Muscle of leg (tissue), 16 donors: ENCODE measurements at places on chromosomes 6 and 20. TPM values are rescaled to one million over a fixed set of nuclear protein-coding genes. Genes with fewer than 3 reads are reported as not detected.

DNA sequence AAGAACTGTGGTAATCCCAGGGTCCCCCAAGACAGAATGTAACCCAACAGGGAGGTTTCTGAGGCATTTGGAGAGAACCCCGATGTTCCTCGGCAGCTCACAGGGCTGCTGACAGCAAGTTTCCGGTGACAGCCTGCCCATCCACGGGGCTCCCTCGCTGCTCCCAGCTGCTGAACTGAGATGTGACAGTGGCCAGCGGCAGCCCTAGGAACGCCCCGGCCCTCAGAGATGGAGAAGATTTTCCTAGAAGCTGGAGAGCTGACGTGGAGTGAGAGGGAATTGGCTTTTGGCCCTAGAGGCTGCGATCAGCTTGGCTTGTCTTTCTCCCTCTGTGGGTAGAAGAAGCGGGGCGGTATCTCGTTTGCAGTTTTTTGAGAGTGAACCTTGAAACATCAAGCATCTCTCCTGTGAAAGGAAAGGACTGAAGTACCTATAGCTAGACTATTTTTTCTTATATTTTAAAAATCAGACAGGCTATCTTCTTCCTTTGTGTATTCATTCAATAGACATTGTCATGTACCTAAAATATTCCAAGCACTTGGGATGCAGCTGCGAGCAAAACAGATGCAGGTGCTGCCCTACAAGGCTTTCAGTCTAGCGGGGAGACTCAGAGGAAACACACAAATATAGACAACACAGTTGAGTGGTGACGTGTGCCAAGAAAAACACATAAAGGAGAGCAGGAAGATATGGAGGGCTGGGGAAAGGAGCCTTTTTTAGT is 28.4 kb upstream of the NFATC2 start:
- peak; percentile 94 for DNase-seq

DNA sequence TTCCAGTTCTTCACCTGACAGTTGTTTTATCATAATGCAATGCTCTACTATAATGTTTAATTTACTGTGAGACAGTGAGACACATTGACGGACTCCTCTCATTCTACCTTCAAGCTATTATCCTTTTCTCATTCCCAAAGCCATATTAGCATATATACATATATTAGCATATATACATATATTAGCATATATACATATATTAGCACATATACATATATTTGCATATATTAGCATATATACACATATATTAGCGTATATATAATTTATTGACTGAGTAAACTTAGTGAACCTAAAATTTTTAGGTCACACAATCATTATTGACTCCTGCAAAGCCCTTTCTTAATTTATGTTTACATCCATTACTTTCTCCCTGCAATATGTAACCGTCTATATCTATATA is 555.0 kb upstream of the ADGRB3 start:
- no peak for DNase-seq

DNA sequence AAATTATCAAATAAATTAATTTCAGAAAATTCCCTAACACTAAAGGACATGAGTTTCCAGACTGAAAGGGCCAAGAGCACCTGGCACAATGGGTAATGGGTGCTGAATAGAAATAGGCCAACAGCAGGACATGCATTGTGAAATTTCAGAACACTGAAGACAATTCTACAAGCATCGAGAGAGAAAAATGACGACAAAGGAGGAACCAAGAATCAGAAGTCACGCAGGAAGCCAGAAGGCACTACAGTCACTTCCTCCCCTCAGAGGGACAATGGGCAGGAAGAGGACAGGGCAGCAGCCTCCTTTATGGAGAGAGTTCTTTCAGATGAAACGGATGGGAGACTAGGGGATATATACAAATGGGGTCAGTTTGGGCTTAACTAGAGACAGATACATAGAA is 29.6 kb downstream of the PCNA start:
- DNase-seq: peak; percentile 70

GRCh38 chr20:21682521-21682954 is 22.9 kb upstream of the PAX1 start:
- peak; percentile 77 for DNase-seq

GRCh38 chr6:39515471-39515870 is 193.0 kb upstream of the KCNK16 start:
- DNase-seq: no peak

DNA sequence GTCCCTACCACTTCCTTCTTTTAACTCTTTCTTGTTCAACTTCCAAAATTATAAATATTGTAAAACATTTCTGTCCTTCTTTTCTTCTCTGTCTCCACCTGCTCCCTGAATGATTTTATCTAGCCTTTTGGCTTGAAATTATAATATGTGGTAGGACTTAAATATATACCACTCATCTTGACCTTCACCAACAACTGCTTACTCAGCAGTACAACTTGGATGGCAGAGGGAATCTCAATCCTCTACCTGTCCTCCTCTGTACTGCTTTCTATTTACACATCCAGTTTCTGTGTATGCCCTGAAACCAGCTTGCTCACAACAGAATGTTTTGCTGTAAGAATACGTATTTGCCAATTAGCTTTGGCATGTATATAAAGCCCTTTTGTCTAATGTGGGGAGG is 1392.5 kb downstream of the EPHA7 start:
- DNase-seq: no peak

- peak; percentile 78 for DNase-seq
These were observed 53.3 kb upstream of the EPB41L1 start for GRCh38 chr20:36101192-36101591.

- DNase-seq: no peak
These were observed 635.3 kb downstream of the UTRN start for GRCh38 chr6:144920391-144920961.

GRCh38 chr20:25277051-25277801 is 29.3 kb downstream of the PYGB start:
- no peak for DNase-seq

GRCh38 chr6:90286884-90287488 is 9.7 kb downstream of the BACH2 start:
- no peak for DNase-seq

DNA sequence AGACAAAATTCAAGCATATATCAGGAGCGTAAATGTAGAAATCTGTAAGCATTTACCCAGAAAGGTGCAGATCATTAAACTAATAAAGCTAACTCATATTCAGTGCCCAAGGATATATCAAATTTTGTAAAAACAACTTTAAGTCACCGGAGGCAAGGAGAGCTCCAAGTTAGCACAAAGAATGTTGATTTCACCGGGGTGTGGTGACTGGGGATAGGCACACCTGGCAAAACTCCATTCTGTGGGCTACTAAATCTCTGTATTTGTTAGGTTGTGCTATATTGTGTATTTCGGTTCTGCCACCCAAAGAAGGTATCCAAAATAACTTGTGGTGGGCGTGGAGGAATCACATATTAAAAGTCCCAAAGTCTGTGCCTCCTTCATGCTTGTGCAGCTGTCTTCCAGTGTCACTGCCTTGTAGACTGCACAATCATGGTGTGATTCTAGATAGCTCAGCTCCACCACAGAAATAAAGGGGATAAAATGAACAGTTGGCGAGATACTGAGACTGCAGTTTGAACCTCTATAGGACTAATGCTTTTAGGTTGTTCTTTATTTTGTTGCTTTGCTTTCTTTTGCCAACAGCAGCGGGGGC is 111.6 kb downstream of the GMDS start:
- no peak for DNase-seq

- DNase-seq: peak; percentile 21
These were observed 82.4 kb downstream of the ZNF292 start for GRCh38 chr6:87237804-87238203.

DNA sequence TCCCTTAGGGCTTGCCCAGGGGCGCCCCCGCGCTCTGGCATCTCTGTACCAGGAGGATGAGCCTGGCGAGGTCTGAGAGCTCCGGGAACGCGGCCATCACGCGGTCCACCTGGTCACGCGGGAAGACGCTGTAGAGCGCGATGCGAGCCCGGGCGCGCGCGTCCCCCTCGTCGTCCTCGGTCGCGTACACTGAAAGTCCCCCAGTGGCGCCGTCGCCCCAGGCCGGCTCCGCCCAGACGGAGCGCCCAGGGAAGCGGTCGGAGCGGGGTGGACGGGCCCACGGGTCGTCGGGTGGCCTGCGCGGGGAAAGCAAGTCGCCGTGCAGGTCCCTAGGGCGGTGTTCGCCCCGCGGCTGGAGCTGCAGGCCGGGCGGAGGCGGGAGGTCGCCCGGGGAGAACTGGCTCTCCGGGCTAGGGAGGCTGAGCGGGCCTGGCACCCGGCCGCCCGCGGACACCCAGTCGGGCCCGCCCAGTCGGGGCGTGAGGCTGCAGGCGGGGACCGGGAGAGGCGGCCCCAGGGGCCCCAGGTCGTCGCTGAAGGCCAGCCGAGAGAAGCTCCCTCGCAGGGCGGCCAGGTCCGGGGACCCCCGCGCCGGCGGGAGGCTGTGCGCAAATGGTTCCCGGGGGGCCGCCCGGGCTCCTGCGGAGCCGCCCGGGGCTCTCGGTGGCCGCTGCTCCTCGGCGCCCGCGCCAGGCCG is 34.0 kb downstream of the ZC3H12D start:
- DNase-seq: peak; percentile 53

DNA sequence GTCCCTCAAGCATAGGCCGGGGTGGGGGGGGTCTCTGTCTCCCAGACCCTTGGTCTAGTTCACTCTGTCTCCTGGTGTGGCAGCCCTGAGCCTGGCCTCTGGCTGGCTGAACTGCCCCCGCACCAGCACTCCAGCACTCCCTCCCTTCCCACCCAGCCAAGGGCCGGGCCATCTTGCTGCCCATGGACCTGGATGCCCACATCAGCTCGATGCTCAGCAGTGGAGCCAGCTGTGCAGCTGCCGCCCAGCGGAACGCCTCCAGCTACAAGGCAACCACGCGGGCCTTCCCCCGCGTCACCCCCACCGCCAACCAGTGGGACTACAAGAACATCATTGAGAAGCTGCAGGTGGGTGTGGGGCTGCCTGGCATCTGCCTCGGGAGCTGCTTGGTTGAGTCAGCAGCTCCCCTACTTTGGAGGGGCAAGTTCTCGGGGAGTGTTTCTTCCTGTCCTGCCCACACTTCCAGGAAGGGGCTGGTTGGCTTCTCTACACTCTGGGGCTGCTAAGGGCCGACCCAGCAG is 28.4 kb downstream of the UQCC2 start:
- DNase-seq: no peak

DNA sequence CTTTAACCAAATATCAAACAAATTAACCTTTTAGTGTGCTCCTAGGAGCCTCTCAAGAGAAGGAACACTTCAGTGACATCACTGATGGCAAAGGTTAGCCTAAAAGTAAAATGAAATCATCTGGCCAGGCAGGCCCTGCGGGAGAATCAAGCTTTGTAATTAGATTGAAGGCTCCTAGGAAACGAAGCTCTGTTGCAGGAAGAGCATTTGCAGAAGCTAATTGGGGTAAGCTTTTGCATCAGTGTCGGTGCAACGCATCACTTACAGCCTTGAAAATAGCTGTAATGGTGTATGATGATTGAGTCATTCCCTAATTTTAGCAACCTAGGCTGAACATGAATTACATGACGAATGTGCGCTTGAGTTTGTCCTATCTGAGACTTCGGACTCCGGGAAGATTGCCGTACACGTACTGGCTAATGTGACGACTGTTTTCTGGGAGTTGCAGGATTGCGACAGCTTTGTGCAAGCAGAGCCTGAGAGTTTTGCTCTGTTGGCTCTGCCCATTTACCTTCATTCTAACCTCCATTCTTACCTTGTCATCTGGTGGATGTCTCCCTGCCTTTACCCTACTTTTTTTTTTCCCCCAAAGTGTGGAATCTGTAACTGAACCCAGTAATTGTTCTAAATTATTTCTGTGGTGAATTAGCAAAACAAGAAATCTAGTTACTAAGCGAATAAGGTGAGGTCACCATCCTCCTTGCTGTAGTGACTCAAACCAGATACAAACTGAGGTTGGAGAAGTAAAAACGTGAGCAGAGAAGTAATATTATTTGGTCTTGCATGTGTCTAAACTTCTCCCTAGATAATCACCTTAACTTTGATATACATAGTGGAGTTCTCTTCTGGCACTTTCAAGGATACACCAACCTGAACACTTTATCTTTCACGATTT is 675.9 kb upstream of the CITED2 start:
- no peak for DNase-seq

- DNase-seq: peak; percentile 20
These were observed 1.9 kb downstream of the ABRACL start for GRCh38 chr6:139030228-139030963.

- no peak for DNase-seq
These were observed 70.4 kb upstream of the PTPN1 start for GRCh38 chr20:50439539-50440453.

DNA sequence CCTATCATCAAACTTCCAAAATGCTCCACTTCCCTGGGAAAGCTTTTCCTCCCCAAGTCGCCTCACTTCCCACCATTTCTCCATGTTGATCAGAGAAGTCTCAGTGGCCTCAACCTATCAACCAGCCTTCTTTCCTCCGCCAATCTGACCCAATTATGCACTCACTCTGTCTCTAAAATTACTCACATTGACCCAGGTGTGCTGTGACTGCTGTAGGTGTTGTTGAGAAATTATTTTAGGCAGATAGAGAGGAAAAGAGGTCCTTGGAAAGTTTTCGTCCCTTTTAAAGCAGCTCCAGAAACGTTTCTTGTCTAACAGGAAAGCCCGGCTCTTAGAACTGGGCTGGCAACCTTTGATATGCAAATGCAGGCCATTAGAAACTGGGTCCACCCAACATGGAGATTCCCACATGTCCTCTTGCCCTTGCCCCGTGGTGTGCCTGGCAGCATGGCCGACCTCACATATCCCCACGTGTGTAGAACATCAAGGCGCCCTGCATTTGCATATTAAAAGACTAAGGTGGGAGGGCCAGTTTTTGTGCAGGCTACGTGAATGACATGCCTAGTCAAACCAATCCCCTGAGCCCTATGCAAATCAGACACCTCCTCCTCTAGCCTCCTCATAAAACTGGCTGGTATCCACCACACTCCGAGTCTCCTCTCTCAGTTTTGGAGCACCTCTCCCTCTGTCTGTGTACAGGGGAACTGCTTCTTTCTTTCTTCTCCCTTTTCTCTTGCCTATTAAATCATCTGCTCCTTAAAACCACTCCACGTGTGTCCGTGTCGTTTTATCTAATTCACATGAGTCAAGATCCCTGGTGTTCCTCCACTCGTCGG is 12.9 kb downstream of the IPCEF1 start:
- peak; percentile 28 for DNase-seq

- DNase-seq: no peak
These were observed 35.5 kb upstream of the GJA1 start for GRCh38 chr6:121399966-121400365.

- peak; percentile 90 for DNase-seq
These were observed 505 bp upstream of the WRNIP1 start for GRCh38 chr6:2764610-2765165.

- DNase-seq: no peak
These were observed 133.2 kb downstream of the SLC16A10 start for GRCh38 chr6:111220383-111221031.

- no peak for DNase-seq
These were observed 36.3 kb upstream of the CMTR1 start for GRCh38 chr6:37396571-37397180.

- no peak for DNase-seq
These were observed 574 bp downstream of the ARHGAP40 start for GRCh38 chr20:38602185-38602581.

The COL9A3 gene
- polyA plus RNA-seq: 13.7 TPM

The TENT5A gene
- 5.1 TPM for polyA plus RNA-seq

The CHRNA4 gene
- polyA plus RNA-seq: 0.76 TPM

The MYCT1 gene
- 21.4 TPM for polyA plus RNA-seq

The GTSF1L gene
- not detected for polyA plus RNA-seq

The PTCRA gene
- not detected for polyA plus RNA-seq

The FAM83D gene
- polyA plus RNA-seq: 13.0 TPM

The FOXC1 gene
- 3.4 TPM for polyA plus RNA-seq

The IP6K3 gene
- 19.9 TPM for polyA plus RNA-seq

The NFATC2 gene
- 5.7 TPM for polyA plus RNA-seq
